EL (cell line): ENCODE measurements at places on chromosomes 5 and 9.

- no peak for DNase-seq
Measured at GRCh38 chr5:1103093-1103492, 8.8 kb downstream of the SLC12A7 start.

GRCh38 chr5:39726467-39726866 is 301.7 kb upstream of the DAB2 start:
- DNase-seq, result no peak

DNA sequence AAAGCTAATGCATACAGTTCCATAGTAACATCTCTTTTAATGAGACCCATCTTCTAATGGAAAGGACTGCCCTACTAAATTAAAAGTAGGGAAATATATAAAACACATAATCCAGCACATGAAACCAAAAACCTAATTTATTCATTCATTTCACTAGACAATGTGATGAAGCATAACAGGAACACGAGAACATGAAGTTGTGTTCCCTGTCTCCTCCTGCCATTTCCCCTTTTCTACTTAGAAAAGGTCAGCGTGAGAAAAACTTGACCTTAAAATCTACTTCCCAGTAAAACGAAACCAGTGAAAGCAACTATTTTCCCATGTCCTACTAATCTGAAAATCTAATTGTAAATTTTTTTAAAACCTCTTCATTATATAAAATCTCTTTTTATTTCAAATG is 847.5 kb downstream of the TLE1 start:
- DNase-seq, result no peak

GRCh38 chr5:59833448-59833847 is 60.1 kb downstream of the PDE4D start:
- no peak for DNase-seq

DNA sequence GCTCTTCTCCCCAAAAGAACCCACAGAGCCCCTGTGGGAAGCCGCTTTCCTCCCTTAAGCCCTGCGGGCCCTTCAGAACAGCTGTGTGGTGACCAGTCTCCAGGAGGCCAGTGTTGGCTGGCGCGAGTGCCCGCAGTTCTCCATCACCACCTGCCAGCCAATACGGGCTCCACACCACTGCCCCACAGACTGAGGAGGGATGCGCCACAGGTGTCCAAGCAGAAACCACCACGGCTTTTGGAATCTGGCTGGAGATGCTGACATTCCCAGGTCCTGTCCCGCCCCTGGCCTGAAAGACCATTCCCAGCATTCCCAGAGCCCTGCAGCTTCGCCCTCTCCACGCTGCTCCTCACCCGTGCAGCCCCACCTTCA is 12.8 kb downstream of the CCNI2 start:
- DNase-seq, result no peak

DNA sequence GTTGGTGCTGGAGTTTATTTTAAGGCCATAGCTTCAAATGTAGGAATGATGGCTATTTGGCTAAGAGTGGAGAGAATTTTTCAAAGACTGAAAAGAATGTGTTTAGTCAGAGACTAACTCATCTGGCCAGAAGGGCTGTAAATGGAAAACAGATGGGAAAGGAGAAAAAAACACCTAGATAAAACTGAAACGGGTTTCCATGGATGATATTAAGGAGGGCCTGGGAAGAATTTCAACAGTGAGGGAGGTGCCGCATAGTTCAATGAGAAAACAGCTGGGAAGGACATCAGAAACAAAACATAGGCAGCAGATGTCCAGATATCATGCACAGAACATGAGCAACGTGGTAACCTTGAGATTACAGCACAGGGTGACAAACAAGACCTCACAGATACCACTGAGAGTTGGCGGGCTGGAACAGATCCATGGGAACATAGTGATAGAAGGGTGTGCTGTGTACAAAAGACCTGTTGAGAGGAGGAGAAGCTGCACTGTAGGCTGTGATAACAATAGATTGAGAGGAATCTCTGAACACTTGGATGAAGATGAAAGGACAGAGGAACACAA is 31.2 kb upstream of the RAD23B start:
- peak; percentile 90 for DNase-seq

DNA sequence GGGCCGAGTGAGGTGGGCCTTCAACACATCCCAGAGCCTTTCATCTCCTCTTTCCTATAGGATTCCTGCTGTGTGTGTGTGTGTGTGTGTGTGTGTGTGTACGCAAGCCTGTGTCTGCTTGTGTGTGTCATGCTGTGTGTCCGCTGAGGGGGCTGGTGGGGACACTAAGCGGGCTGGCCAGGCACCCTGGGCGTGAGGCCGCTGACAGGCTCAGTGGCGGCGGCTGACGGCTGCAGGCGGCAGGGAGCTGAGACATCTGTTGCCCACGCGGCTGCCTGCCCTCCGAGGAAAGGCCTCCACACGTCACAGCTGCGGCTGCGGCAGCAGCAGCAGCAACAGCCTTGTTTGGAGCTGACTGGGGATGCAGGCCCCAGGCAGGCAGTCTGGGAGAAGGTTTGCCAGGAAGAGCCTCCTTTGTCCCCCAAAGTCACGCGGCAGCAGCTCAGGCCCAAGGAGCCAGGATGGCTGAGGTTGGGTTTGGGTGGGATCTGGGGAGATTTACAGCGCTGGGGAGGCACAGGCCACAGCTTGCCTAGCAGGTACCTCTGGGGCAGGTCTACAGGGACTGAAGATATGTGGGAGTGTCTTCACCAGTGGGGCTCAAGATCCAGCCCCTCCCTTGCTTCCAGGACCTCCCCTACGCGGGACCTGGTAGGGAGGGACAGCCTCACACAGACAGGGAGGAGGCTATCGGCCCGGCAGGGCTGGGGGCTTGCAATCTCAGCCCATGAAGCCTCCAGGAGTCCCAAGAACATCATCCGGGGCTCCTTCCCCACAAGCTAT is 1.8 kb downstream of the PDLIM4 start:
- peak; percentile 92 for DNase-seq

GRCh38 chr5:96692441-96692840 is 30.3 kb downstream of the CAST start:
- DNase-seq, result peak; percentile 46

DNA sequence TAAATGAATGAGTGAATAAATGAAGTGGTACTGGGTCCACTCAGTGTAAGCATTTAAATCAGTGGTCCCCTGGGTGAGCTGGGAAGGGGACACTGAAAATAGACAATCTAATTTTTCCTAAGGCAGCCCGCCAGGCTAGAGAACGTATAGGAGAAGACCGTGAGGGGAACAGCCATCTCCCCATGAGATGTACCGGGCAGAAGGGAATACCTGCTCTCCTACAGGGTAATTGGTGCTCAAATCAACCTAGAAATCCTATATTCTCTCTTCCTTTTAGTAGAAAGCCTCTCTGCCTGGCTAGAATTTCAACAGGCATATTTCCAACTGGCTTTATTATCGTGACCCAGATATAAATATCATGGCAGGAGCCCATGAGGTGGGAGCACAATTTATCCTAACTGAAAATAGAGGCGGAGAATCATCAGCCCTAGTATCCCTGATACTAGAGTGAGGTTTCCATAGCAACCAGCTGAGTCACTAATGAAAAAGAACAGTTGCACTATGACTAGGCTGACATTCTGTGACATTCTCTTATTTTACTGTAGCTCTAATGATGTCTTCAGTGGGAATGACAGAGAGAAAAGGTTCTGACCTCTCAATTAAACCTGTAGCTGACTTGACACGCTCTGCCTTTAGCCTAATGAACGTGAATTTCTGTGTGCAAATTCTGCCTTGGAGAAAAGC is 96.5 kb upstream of the CAST start:
- peak; percentile 84 for DNase-seq

DNA sequence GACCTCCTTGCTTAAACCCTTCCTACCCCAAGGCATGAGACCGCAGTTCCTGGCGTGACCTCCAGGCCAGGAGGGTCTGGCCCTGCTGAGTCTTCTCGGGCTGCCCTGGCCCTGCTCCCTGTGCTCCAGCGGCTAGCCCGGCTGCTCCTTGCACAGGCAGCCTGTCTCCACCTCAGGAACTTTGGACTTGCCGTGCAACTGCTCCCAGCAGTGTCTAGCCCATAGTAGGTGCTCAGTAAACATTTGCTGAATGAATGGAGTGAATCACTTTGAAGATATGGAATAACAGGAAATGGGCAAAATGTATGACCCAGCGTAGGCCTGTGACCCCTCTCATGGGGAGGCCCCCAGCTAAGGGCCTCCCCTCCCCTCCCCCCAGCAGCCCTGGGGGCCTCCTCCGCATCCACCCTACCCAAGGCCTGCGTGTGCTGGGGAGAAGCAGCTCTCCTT is 127.1 kb downstream of the ZNF354C start:
- DNase-seq, result no peak

DNA sequence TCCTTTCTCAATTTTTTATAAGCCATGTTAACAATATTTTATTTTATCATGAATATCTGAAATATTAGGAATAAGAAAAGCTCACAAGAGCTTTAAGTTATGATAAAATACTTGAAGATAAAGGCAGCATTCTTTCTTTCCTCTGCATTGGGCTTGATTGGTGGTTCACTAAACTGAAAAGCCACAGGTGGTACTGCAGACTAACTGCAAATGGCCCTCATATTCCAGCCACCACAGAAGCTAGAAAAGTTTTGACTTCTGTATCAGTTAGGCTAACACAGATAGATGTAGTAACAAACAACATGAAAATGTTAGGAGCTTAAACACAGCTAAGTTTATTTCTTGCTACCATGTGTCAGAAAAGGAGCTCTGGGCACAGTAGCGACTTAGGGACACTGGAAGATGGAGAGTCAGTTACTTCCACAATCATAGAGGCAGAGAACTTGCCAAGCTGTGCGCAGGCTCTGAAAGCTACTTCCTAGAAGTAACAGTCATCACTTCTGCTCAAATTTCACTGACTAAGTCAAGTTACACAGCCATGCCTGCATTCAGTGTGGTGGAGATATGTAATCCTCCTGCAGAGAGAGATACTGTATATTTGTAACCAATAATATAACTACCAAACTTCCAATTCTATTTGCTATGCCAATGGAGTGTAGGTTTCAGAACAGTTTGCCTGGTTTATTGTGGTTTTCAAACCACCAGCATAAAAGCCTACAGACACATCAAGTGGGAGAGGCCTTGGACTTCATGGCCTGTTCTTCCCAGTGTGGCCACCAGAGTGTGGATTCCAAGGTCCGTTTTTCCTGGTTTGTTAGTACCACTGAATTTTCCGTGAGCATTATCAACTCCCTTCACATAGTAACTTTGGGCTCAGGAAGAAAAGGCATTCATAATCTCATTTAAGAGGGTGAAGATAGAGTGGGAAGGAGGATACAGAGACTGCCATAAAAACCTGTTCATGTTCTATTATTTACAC is 268.3 kb downstream of the PJA2 start:
- no peak for DNase-seq

DNA sequence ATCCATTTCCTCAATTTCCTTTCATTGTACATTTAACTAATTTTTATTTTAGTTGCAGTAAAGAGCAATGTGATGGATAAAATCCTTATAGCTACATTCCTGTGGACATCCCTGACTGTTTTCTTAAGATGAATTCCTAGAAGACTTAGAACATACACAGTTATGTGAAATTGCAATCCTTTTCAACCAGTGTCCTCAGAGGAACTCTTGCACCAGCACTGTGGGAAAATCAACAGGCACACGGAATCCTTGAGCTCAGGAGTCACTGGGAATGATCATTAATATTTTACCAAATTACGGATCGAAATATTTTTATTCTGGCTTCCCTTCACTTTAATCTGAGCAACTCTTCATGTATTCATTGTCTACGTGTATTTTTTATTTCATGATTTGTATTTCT is 901.9 kb upstream of the WWC1 start:
- DNase-seq, result no peak

GRCh38 chr5:131167615-131168014 is 2.6 kb upstream of the HINT1 start:
- DNase-seq, result no peak

DNA sequence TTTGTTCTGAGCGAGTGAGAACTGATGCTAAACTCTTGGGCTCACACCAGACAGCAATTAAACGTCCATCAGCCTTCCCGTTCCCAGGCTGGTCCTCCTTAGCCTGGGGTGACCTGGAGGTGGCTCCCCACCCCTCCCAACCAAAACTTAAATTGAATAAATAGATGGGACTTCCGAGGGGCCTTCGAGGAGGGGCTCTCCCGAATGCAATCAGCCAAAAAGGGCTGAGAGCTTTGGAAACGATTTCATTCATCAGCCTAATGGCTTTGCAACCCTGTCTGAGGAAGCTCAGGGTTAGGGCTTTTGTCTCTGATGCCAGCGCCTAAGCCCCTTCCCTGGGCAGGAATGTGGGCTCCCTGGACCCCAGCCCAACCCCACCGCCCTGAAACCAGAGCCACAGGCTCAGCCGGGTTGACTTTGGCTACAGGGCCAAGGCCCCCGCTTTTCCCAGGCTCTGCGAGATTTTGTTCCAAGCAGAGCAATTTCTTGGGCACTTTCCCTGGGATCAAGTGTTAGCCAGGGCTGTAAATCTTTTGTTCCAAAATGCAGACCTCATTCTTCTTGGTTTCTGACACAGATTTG is 29.2 kb downstream of the LHX3 start:
- DNase-seq, result no peak
